ENCODE measurements at places on chromosomes 5 and 9.

DNA sequence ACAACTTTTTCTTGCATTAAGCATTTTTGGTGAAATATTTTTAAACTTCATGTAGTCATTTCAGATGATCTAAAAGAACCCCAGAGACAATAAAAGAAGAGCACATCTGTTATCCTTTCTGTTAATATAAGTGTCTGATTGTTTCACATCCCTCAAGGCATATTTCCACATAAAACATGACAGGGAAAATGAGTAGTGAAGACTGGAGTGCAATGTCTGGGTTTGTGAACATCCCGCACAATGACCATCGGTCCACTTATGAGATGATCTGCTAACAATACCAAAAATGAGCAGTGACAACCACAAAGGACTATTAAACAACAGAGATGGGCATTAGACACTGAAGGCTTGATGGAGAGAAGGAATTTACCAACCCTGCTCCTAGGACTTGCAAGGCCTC lies 209.1 kb downstream of the NR2F1-AS1 start:
- DNase-seq: no peak

- DNase-seq: no peak
Observed at GRCh38 chr5:45399041-45399440, 297.1 kb downstream of the HCN1 start.

- no peak for DNase-seq
Observed at GRCh38 chr9:92151691-92152393, 36.6 kb upstream of the SPTLC1 start.

DNA sequence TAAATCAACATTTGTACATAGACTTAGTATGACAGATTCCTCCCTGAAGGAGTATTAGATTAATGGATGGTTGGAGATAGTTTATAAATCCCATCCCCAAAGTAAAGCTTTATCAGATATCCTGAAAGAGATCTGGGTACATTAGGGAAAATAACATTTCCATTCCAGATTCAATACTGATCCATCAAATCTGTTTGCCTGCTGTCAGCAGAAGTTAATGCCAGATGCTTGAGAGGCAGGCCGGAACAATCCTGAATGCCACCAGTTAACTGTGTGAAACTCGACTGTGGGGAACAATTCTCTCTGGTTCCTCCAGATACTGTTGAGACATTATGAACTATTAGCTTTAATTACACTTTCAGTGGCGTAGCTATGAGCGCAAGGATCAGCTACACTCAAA lies 1166.8 kb downstream of the MAT2B start:
- no peak for DNase-seq

- DNase-seq: no peak
Observed at GRCh38 chr5:39137819-39138451, 63.7 kb upstream of the RICTOR start.

DNA sequence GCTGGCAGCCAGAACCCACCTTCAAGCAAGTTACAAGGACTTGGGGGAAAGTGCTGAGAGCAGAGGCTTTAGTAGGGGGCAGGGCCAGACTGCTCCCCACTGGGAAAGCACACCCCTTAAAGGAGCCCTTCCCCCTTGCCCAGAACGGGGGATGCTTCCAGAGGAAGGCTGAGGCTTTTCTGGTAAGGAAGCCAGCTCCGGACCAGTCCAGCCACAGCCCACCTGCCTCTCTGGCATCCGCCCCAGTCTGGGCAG lies 4.2 kb upstream of the DPM2 start:
- no peak for DNase-seq

GRCh38 chr5:60455589-60455988 lies 244.4 kb downstream of the DEPDC1B start:
- no peak for DNase-seq

DNA sequence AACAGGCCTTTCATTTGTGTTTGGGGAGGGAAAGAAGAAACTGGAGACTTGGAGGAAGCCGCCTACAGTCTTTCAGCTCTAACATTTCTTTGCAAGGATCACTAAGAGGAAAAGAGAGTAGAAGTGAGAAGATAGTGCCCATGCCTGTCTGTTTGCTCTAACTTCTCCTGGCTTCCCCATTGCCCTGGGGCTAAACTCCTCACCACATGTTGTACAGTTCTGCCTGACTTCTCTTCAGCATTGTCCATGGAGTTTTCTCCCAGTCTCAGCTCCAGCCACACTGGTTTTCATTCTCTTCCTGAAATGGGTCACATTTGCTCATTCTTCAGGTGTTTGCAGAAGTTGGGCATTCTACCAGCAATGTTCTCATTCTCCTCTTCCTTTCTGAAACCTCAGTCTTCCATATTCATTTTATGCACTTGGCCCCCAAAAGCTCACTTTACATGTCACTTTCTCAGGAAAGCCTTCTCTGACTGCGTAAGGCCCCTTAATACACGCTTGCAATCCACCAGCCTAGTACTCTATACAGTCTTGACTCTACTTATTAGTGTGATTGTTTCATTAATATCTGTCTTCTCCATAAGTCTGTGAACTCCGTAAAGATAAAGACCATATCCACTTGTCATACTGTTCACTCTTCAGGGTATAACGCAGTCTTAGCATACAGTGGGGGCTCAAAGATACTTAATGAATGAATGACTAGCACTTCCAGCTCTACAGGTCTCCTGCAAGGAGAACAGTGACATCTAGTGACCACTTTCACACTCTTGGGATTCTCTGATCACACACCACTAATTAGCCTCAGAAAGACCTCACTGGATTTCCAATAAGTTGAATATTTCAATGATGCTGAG lies 40.2 kb upstream of the TRIM32 start:
- DNase-seq: no peak

GRCh38 chr5:98557916-98558315 lies 215.5 kb upstream of the RGMB start:
- no peak for DNase-seq

- no peak for DNase-seq
Observed at GRCh38 chr9:115980502-115980901, 173.1 kb upstream of the PAPPA start.

DNA sequence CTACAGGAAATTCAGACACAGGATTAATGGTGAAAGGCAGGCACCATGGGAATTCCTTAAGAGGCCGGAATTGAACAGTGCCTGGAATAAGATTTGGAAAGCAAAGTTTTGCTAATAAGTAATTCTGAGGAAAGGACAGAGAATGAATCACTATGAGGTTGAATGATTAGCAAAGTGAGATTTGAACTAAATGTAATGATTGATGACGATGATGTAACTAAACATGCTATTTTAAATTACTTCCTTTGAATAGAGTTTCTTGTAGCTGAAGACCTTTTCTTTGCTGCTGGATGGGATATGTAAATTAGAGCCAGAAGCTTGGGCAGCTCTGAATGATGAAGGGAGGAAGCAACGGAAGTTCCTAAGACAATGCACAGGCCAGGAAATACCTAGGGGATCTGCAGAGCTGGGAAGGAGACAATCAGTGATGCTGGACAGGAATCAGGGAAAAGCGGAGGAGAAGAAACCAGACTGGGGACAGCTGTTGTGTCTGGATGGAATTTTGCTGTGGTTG lies 482.0 kb downstream of the PSAT1 start:
- DNase-seq: no peak

GRCh38 chr5:134092875-134093274 lies 21.6 kb upstream of the TCF7 start:
- no peak for DNase-seq

DNA sequence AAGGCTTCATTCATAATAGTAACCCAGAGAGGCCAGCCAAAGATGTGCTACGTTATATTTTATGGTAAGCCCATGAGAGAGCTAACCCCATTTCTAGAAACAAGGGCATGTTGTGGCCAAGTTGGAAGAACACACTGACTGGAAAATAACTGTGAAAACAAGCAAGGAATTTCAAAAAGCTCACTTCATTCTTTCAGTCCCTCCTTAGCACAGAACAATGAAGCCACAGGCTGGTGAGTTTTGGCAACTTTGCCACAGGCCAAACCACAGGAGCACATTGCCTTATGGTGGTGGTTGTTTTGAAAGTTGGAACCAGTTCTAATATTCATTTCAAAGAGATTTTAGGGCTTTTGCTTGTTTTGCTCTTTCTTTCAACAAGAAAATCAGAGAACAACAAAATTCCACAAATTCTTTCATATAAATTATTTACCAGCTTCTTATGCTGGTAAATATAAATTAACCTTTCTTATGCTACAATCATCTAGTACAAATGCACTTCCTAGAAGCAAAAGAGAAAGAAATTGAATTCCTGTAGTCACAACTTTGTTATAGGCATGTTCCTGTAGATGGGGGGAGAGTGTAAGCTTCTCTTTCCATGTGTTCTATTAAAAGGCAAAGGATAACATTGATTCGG lies 225.4 kb upstream of the RFX3 start:
- no peak for DNase-seq

DNA sequence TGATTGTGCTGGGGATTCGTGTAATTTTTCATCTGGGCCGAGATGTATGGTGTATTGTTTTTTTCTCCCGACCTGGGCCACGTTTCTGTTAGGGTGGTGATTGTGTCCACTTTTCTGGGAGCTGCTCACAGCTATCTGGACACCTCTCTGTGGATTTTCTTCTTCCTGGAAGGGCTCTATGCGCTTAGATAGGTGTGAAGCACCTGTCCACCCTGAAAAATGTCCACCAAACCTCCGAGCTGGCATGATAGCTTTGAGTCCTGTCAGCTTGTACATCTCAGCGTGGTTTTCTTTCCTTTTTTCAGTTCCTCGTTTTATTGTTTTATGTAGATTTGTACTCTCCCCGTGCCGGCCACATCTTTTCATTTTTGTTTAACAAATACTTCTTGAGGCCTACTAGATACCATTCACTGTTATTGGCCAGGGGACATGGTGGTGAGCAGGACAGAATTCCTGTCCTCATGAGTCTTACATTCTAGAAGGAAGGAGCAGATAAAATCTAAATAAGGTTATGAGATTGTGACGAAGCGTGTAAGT lies 1.1 kb downstream of the UGCG start:
- DNase-seq: no peak

GRCh38 chr5:126971455-126972031 lies 58.8 kb downstream of the MARCHF3 start:
- no peak for DNase-seq

DNA sequence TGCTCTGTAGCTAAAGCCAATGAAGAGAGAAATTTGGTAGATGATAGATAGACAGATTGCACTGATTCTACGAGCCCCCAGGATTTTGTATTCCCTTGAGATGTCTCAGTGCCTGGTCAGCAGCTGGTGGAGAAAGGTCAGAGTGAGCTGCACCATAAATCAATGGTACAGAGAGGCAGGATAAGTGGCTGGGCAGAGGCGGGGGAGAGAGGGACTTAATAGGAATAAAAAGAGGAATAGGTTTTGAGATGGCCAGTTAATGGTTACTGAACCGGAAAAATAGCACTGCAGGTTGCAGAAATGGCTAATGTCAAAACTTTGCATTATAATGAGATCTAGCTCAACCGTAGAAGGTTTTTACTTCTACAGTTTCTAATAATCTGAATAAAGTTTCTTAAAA lies 47.9 kb upstream of the SLC12A2 start:
- DNase-seq: no peak

DNA sequence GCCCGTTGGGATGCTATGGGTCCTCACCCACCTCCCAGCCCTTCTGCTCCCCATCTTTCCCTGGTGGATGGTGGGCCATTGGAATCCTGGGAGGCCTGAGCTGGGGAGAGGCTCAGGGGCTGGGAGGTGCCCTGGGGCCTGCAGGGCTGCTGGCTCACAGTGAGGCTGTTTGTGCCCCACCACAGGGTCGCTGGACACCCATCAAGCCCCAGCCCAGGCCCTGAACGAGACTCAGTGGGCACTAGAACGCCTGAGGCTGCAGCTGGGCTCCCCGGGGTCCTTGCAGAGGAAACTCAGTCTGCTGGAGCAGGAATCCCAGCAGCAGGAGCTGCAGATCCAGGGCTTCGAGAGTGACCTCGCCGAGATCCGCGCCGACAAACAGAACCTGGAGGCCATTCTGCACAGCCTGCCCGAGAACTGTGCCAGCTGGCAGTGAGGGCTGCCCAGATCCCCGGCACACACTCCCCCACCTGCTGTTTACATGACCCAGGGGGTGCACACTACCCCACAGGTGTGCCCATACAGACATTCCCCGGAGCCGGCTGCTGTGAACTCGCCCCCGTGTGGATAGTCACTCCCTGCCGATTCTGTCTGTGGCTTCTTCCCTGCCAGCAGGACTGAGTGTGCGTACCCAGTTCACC lies 4.9 kb upstream of the AIF1L start:
- no peak for DNase-seq

- DNase-seq: no peak
Observed at GRCh38 chr9:112570671-112571167, 84.1 kb downstream of the KIAA1958 start.

DNA sequence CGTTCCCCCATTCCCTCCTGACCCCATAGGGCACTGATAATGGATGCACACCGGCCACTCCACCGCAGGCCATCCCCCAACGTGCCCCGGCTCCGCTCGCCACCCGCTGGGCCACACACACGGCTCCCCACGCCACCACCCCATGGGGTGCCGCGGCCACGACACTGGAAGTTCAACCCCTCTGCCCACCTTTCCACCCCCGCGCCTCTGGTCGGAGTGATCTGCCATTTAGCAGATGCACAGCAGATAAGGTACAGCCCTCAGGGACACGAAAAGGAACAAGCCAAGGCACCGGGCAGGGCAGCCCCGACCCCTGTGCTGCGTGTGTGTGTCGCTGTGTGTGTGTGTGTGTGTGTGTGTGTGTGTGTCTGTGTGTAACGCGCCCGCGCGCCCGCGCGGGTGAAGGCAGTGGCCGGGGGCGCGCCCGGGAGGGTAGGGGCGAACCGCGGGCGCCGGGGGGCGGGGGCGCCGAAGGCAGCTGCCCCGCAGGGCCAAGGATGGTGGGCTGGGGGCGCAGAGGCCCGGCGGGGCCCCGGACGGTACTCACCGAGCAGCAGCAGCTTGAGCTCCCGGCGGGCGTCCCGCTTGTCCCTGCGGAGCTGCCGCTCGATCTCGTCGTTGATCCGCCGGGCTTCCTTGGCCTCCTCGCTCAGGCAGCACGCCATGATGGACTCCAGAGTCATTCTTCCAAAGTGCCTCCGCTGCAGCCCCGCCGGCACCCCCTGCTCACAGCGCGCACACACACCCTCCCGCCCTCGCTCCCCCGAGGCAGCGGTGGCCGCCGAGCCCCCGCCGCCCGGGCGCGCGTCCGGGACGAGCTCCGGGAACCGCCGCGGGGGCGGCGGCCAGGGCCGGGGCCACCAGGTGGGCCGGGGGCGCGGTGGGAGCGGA lies 813 bp downstream of the GNAQ start:
- peak; percentile 60 for DNase-seq

- no peak for DNase-seq
Observed at GRCh38 chr9:136629001-136629878, 33.5 kb upstream of the EGFL7 start.

- no peak for DNase-seq
Observed at GRCh38 chr5:90056911-90057705, 352.4 kb downstream of the CETN3 start.

GRCh38 chr9:114899461-114899860 lies 30.9 kb downstream of the TNFSF8 start:
- DNase-seq: no peak

GRCh38 chr9:99354104-99354503 lies 132.0 kb downstream of the SEC61B start:
- DNase-seq: no peak

DNA sequence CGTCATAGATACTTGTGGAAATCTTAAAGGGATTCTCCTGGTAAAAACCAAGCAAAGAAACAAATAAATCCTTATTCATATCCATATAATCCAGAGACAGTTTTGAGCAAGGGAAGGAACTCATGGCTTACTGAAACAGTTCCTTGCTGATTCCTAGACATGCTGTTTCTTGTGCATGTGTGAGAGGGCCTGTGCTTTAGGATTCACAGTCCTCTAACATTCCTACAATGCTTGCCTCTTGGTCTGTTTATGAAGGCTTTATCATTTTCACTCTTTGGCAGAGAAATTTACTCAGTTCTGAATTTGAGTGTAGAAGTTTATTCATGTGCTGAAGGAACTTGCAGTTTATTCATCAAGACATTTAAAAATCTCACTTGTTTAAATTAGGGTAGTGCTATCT lies 123.4 kb downstream of the RPS23 start:
- DNase-seq: no peak

Measured in T-helper 2 cell treated with Interferon-gamma antibody and Interleukin-4, amounts not matched to agents 5 μg/mL and 100 μg/mL, for 36 hours (primary cell).